CD4-positive, alpha-beta T cell treated with Interleukin-17A for 1 hour (primary cell): ENCODE measurements at places on chromosomes 11 and 22.

DNA sequence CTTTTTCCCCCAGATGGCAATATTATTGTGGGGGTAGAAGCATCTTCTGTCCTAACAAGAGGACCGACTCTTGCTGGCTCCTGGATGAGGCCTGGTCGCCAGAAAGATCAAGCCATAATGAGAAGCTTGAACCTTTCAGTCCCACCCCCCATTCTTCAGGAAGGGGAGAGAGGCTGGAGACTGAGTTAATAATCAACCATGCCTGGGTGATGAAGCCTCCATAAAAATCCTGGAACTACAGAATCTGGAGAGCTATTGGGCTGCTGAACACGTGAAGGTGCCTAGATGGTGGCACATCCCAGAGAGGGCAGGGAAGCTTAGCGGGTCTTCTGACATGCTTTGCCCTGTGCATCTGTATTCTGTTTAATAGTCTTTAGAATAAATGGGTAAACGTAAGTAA, 16.3 kb downstream of the AP5B1 start:
- no peak for DNase-seq

DNA sequence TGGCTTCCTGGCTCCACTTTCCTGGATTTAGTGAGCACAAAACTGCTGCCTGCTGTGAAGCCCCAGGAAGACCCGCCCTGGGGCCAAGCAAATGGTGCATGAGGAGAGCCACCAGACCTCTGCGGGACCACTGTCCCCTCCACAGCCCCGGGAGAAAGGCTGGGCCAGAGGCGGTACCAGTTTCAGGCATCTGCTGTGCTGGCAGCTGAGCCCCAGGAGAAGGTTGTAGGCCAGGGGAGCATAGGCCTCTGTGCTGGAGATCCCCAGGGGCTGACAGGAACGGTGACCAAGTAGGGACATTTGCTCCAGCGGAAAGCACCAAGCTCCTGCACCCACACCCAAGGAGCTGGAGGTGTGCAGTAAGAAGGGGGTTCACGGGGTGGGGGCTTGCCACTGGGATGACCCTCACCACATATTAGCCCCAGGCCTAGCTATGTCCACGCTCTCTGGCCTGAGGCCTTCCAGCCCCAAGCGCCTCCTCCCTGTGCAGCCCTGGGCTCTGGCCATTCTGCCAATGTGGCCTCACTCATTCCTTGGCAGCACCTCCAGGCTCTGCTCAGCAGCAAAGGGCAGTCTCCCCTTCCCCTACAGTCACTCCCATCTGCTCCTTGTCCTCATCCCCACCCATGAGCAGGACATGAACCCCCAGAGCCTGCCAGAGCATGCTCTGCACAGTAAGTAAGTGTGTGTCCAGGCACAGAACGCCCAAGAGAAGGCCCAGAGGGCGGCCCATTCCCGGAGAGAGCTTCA, 24.0 kb upstream of the COMT start:
- no peak for DNase-seq

DNA sequence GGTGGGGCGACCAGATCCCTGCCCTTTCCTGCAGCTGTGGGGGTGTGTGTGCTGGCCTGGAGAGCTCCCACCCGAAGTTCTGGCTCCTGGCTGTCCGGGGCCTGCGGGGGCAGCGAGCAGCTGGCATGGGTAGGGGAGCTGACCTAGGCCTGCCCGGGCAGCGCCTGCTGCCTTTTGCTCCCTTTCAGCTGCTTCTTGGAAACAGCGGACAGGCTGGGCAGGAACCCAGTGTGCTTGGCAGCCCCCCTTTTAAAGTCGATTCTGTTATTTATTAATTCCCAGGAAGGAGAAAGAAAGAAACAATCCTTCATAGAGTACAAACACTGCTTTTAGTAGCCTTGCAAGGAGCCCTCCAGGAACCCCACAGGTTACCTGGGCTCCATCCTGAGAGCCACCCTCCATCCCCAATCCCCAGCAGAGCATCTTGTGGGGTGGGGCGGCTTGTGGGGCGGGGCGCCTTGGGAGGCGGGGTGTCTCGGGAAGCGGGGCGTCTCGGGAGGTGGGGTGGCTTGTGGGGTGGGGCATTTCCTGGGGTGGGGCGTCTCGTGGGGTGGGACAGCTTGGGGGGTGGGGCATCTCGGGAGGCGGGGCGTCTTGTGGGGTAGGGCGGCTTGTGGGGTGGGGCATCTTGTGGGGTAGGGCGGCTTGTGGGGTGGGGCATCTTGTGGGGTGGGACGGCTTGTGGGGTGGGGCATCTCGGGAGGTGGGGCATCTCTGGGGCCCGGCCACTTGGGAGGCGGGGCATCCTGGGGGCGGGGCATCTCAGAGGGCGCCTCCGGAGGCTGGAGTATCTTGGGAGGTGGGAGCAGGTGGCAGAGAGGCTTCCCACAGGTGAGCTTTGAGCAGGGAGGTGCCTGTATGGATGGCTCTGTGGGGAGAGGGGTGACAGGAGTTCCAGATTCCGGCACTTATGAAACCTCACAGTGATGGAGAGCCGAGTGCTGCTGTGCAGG, 7.0 kb downstream of the CD81 start:
- peak; percentile 76 for DNase-seq

DNA sequence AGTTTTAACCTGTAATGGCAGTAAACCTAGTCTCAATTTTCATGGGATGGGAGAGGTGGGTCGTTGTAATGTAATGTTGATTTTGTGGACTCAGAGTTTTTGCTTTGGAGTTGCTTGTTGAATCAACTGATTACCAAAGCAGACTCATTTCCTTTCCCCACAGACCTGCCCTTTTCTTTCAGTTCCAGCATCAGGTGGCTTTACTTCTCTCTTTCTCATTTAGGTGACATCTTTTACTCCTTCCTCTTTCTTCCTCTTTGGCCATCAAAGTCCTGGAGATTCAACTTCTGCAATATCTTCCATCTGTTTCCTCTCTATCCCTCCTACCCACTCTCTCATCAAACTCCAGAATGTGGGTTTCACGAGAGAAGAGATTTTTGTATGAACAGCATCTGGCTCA, 313.9 kb downstream of the TMEM135 start:
- DNase-seq: no peak

- DNase-seq: no peak
These were observed 4.9 kb downstream of the CLDN5 start for GRCh38 chr22:19519041-19519926.

- DNase-seq: no peak
These were observed 3.5 kb downstream of the MYO18B start for GRCh38 chr22:25745341-25746011.

DNA sequence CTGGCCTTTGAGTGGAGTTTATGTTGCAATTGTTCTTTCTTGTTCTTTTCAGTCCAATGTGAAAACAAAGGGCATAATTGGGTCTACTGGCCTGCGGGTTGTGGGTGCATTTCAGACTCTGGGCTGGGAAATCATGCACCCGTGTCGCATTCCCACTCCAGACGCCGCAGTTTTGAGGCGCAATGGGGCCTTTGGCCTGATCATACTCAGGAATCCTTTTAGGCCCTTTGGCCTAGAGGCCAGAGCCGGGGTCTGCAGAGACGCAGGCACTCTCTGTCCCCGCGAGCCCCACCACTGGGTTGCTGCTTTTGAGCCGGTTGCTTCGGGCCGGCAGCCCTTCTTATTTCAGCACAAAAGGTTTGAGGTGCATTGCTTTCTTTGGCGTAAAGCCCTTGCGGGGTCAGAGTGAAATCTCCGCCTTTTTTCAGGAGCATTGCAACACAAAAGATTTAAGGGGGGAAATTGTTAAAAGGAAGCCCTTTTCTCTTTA, 48.4 kb upstream of the DBX1 start:
- no peak for DNase-seq

- peak; percentile 66 for DNase-seq
These were observed 8.5 kb upstream of the CCDC89 start for GRCh38 chr11:85694385-85694980.

DNA sequence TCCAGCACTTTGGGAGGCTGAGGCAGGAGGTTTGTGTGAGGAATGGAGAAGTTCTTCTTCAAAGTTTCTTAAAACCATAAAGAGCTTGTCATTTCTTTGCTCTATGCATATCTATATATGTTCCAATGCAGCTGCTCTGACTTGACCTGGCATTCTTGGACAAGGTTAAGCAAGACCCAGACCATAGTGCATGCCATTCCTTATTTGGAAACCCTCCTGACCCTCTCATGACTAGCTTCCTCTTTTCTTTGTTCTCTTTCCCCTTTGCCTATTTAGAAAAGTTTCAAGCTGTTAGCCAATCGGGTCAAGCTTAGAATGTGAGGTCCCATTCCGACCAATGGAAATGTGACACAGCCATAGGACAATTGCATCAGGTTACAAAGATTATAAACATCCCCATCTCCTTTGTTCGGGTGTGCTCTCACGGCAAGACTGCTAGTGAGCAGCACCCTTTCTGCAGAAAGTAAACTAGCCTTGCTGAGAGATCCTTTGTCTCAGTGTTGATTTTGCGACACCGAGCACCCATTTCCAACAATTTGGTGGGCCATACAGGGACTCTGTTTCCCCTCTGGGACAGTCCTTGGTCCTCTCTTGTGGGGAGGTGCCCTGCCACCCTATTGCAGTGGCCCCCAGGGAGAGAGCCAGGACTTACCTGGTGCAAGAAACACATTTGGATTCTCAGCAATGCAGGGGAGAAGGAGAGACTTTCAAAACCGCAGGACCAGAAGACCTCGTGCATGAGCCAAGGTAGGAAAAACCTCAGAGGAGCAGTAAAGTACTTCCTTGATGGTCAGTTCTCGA, 39.9 kb upstream of the ANO1 start:
- DNase-seq: no peak

DNA sequence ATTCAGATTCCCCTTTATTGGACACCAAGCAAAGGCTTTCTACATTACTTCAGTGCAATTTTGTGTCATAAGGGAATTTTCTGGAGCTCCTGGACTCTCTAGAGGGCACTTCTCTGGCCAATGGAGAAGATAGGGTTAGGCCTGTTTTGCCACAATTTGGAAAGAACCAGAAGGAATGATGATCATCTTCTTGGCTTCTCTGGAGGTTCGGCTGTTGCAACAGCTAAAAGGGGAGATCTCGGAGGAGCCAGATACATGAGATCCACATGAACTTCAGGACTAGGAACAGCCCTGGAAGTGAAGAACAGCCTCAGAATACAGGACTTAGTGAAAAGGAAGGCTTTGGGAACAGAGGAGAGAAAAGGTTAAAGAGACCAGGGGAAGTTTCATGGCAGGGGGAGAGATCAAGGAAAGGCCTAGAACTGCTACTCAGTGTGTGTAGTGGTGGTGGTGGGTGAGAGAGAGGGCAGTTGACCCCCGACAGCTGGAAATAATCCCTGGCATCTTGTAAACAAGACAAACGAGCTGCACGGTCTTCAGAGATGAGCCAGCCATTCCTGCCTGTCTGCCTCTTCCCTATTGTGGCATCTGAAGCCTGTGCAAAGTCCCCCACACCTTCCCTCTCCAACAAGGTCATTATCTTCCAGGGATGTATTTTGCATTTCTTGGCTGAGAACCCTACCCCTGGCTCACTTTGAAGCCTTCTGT, 83.8 kb downstream of the CCDC81 start:
- no peak for DNase-seq
